ENCODE measurements at places on chromosomes 7 and 10. TPM values are rescaled to one million over a fixed set of nuclear protein-coding genes. Genes with fewer than 3 reads are reported as not detected.

DNA sequence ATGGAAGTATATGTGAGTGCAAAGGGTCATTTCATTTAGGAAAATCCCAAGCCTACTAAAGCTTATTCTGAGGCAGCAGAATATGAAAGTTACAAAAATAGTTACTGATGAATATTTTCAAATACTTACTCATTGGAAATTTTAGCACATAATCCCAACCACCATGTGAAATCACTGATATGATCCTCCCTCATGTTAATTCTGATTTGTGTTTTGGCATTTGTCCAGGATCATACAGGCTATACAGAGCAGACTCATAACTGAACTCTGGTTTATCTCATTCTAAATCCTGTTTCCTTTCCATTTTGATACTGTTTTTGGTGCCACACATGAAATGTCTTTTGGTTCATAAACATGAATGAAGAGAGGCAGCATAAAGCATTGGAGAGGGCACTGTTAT, 3.4 kb upstream of the FAM24B start:
- DNase-seq = no peak

GRCh38 chr7:118005026-118005425, 131.8 kb upstream of the CTTNBP2 start:
- DNase-seq = no peak

- no peak for DNase-seq
These were observed 731.8 kb downstream of the PHTF2 start for GRCh38 chr7:78530351-78530750.

GRCh38 chr7:150367677-150368095, 936 bp upstream of the REPIN1 start:
- no peak for DNase-seq

DNA sequence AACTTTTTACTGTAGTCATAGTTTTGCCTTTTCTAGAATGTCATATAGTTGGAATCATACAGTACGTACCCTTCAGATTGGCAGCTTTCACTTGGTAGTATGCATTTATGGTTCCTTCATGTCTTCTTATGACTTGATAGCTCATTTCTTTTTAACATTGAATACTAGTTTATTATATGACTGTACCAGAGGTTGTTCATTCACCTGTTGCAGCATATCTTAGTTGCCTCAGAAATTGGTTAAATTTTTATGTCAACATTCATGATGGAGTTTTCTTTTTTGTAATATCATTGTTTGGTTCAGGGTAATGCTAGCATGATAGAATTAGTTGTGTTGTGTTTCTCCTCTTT, 94.8 kb upstream of the CDK13 start:
- no peak for DNase-seq

NKX2-3 gene
- total RNA-seq = 0.26 TPM

DNA sequence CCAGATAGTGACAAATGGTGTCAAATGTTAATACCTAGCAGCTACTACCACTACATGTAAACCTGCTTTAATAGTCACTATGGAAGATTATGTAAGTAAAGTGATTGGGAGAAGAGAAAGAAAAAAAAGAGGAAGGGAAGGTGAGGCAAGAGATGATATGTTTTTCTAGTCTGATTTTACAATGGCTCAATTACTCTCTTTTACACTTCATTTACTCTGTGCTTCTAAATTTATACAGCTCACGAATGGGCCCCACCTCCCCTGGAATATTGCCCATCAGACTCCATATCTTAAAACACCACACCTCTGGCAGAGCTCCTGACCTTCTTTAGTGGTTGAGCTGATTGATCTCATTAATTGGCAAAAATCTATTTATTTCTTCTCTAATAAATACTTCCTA, 28.0 kb upstream of the IKZF1 start:
- no peak for DNase-seq

- no peak for DNase-seq
These were observed 32.6 kb upstream of the GIMAP8 start for GRCh38 chr7:150417863-150418262.

IL6 gene
- total RNA-seq = 6.5 TPM

AVL9 gene
- 31.3 TPM for total RNA-seq

Measured in upper lobe of right lung (tissue), 1 donor.